ENCODE measurements at places on chromosomes 3 and 15. TPM values are rescaled to one million over a fixed set of nuclear protein-coding genes. Genes with fewer than 3 reads are reported as not detected.

GRCh38 chr3:188353426-188353825 lies 199.5 kb downstream of the LPP start:
- no peak for DNase-seq

GRCh38 chr3:157132936-157133335 lies 27.0 kb downstream of the CCNL1 start:
- DNase-seq, result no peak

DNA sequence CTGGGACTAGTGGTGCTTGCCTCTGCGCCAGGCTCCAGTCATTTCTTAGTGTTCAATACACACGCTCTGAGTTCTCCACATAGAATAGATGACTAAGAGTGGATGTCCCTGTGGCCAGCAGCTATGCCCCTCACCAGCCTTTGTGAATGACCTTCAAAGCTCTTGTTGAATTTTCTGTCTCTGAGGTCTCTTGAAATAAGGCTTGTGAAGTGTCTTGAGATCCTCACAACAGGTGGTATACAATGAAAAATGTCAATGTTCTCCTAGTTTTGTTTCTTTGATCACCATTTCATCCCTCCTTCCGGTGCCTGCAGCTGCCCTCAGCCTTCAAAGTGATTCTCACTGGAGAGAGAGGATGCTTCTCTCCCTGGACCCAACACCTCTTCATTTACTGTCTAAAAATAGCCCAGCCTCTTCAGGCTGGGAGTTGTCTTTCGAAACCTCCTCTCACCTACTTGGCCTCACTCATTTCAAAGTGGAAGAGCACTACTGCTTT lies 5.4 kb downstream of the MAPKBP1 start:
- DNase-seq, result no peak

- DNase-seq, result peak; percentile 15
Measured at GRCh38 chr3:8767667-8768363, 1.6 kb downstream of the OXTR start.

- no peak for DNase-seq
Measured at GRCh38 chr3:120642368-120642948, 39.6 kb downstream of the HGD start.

GRCh38 chr3:179000144-179000543 lies 71.5 kb downstream of the ZMAT3 start:
- DNase-seq, result no peak

DNA sequence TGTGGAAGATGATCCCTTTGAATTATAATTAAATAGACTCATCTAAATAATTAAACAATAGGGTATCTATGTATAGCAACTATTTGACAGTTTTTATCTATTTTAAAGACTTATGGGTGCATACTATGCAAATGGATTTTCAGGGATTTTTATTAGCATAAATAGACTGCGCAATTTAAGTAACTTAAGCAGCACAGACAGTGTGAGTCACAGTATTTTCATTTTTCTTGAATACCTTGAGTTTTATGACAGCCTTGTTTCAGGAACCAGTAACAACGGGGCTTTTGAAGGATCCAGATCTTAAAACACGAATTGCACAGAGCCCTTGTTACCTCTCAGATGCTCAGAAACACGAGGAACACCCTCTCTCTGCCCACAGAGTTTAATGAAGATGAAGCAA lies 175.5 kb upstream of the CD96 start:
- no peak for DNase-seq

- no peak for DNase-seq
Measured at GRCh38 chr15:95174301-95175259, 943.2 kb downstream of the MCTP2 start.

- DNase-seq, result no peak
Measured at GRCh38 chr15:66945842-66946241, 119.6 kb upstream of the SMAD3 start.

The FOXB1 gene
- total RNA-seq, result not detected

The CPEB1 gene
- 7.6 TPM for total RNA-seq

The PFN2 gene
- total RNA-seq, result 225 TPM

The SLC12A1 gene
- total RNA-seq, result not detected

The SV2B gene
- 1.4 TPM for total RNA-seq

The ZNF620 gene
- 13.6 TPM for total RNA-seq

The ENTPD3 gene
- 3.0 TPM for total RNA-seq
